Naive thymus-derived CD4-positive, alpha-beta T cell (primary cell): ENCODE measurements at places on chromosomes 16 and 17. TPM values are rescaled to one million over a fixed set of nuclear protein-coding genes. Genes with fewer than 3 reads are reported as not detected.

SLC38A7 gene
- 3.4 TPM for polyA plus RNA-seq

DNA sequence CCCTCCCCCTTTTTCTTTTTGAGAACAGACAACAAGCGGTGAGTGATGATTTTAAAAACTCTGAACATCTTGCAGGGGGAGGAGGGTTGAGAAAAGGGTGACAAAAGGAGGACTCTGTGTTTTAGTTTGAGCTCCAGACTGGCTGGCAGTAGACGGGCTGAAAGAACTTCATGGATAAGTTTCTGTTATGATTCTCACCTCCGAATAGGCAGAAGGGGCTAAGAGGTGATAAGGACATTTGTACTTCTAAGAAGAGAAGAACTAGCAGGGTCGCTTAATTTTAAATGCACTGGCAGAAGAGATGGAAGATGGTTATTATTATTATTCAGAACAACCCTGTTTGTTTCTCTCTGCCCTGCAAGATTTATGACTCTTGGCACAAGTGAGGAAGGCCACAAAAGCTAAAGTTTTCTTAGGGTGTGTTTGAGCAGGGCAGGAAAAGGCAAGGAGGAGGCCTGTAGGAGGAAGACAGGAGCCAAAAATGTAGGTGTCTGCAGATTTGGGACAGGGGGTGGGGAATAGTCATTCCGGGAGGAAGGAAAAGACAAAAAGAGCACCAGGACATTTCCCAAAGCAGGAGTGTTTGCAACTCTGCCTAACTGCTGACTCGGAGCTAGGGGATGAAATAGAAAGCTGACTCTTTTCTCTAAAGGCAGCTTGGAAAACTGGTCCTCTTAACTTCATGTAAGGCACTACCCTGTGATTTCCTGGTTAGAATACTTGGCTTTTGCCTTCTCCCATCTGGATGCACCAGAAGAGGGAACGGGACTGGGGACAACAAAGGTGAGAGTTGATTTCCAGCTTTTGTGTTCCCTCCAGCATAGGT lies 11.9 kb upstream of the HOXB2 start:
- H3K4me3 ChIP-seq, result no peak overlapping the region
- no peak overlapping the region for H3K27ac ChIP-seq
- no peaks in the 10 kb centered on the region for H3K4me1 ChIP-seq
- H3K36me3 ChIP-seq, result no peaks in the 10 kb centered on the region
- DNase-seq, result no peak

DNA sequence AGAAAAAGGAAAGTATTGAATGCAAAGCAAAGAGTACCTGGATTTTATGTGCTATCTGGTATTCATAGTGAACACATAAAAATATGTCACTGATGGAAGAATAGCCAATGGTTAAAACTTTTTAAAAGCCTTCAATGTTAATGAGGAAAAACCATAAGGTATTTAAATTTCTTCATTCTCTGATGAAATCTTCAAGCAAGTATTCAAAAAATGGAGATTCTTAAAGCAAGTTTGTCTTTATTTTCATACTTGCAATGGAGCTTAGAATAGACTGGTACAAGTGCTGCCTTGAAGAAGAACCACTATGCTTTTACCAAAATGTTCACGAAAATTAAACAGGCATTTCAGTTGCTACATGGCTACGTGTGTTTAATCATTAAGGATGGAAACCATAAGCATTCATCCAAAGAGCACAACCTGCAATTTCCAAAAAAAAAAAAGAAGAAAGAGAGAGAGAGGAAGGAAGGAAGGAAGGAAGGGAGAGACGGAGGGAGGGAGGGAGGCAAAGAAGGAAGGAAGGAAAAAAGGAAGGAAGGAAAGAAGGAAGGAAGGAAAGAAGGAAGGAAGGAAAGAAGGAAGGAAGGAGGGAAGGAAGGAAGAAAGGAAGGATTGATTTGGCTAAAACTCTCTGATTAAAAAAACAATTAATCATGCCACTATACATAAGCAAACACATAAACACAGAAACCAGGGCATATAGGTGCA lies 17.6 kb downstream of the HS3ST3A1 start:
- no peak overlapping the region for H3K27ac ChIP-seq
- H3K27me3 ChIP-seq, result no peaks in the 10 kb centered on the region
- H3K4me1 ChIP-seq, result no peaks in the 10 kb centered on the region
- no peaks in the 10 kb centered on the region for H3K36me3 ChIP-seq

DNA sequence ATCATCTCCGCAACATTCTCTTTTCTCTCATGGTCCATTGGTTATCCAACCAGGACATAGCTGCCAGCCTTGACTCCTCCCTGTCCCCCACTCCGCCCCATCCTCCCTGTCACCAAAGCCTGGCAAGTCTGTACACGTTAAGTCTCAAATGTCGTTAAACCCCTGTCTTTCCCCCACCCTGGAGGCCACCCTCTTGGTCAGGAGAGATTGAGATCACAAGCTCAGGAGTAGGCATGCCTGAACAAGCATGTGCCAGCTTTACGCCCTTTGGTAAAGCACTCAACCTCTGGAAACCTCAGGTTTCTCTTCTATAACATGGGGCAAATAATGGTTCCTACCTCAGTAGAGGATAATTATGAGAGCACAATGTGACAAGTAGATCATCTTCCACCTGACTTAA lies 38.1 kb upstream of the CCL1 start:
- DNase-seq, result no peak
- no peaks in the 10 kb centered on the region for H3K27me3 ChIP-seq
- H3K36me3 ChIP-seq, result no peaks in the 10 kb centered on the region
- no peaks in the 10 kb centered on the region for H3K4me1 ChIP-seq
- H3K27ac ChIP-seq, result no peak overlapping the region
- H3K4me3 ChIP-seq, result no peak overlapping the region

DNA sequence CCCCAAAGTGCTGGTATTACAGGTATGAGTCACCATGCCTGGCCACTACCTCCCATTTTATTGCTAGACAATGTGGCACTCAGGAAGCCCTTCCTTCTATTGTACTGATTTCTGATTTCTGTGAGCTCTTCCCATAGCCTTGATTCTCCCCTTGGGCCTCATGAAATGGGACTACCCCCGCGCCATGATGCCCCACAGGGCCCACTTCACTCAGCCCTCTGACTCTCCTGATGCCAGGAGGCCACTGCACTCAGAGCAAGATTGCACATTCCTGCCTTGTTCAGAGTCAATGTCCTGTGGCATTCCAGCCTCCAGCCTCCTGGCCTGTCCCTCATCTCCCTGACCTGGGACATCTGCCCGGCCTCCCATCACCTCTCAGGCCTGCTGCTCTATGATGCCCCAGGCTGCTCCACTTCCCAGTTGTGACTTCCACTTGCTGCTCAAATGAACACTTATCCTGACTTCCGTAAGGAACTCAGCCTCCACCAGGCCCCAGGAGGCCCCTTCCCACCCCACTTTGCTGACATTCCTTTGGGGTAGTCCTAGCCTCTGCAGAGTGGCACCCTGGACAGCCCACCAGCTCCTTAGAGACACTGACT lies 66.6 kb upstream of the KSR1 start:
- no peak overlapping the region for H3K27ac ChIP-seq
- H3K27me3 ChIP-seq, result no peaks in the 10 kb centered on the region
- no peaks in the 10 kb centered on the region for H3K36me3 ChIP-seq
- H3K4me3 ChIP-seq, result no peak overlapping the region
- DNase-seq, result no peak

DNA sequence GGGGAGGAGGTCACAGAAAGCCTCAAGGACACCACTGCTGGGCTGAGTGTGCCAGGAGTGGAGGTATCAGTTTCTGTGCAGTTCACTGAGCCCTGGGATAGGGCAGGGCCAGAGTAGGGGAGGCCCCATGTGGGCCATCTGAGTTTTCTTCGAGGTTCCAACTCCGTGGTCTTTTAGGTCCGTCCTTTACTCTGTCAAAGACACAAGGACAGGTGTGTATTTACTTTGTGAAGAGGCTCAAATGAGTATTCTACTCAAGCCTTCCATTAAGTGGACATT lies 59.5 kb downstream of the USP22 start:
- no peaks in the 10 kb centered on the region for H3K4me1 ChIP-seq
- no peak for DNase-seq
- no peak overlapping the region for H3K27ac ChIP-seq
- H3K27me3 ChIP-seq, result no peaks in the 10 kb centered on the region
- H3K4me3 ChIP-seq, result no peak overlapping the region
- no peaks in the 10 kb centered on the region for H3K36me3 ChIP-seq
